ENCODE measurements at places on chromosomes 4 and X. TPM values are rescaled to one million over a fixed set of nuclear protein-coding genes. Genes with fewer than 3 reads are reported as not detected.

Gene MAGT1
- total RNA-seq: 74.7 TPM

DNA sequence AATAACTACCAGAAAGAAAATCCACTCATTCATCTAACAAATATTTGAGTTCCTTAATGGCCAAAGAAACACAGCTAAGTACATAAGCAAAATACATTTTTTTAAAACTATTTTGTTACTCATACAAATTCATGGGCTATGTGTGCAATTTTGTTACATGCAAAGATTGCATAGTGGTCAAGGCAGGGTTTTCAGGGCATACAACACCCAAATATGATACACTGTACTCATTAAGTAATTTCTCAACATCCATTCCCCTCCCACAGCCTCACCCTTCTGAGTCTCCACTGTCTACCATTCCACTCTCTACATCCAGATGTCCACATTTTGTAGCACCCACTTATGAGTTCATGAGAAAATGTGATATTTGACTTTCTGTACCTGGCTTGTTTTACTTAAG, 58.2 kb downstream of the BRWD3 start:
- no peaks in the 10 kb centered on the region for H3K27me3 ChIP-seq
- no peaks in the 10 kb centered on the region for H3K4me1 ChIP-seq
- H3K4me3 ChIP-seq: no peak overlapping the region
- H3K27ac ChIP-seq: no peak overlapping the region

GRCh38 chrX:13254076-13254785, 65.6 kb downstream of the ATXN3L start:
- H3K27ac ChIP-seq: no peak overlapping the region
- no peaks in the 10 kb centered on the region for H3K36me3 ChIP-seq
- H3K4me3 ChIP-seq: no peak overlapping the region
- peak; percentile 53 for DNase-seq
- H3K27me3 ChIP-seq: no peaks in the 10 kb centered on the region
- H3K4me1 ChIP-seq: peaks cover 3% of the 10 kb centered on the region

DNA sequence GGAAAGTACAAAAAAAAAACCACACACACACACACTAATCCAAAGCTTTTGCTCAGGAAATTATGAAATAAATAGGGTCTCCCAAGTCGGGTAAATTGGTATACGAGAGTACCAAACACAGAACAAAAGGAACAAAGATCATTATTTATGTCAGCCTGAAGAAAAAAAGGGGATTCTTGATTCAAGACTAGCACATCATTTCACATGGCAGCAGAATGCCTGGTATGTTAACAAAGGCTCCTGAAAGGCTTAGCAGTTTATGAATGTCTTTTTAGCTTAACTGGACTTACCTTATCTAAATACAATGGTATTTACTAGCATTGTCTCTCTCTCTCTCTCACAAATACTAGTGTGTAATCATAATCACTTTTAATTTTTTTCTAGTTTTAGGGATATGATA, 11.3 kb downstream of the RAP2C start:
- peaks cover 6% of the 10 kb centered on the region for H3K36me3 ChIP-seq
- 0 out of 2 replicates have a peak, but pooled peaks cover 2% of the 10 kb centered on the region for H3K27me3 ChIP-seq
- no peak overlapping the region for H3K4me3 ChIP-seq
- H3K27ac ChIP-seq: no peak overlapping the region
- H3K4me1 ChIP-seq: peaks cover 3% of the 10 kb centered on the region

DNA sequence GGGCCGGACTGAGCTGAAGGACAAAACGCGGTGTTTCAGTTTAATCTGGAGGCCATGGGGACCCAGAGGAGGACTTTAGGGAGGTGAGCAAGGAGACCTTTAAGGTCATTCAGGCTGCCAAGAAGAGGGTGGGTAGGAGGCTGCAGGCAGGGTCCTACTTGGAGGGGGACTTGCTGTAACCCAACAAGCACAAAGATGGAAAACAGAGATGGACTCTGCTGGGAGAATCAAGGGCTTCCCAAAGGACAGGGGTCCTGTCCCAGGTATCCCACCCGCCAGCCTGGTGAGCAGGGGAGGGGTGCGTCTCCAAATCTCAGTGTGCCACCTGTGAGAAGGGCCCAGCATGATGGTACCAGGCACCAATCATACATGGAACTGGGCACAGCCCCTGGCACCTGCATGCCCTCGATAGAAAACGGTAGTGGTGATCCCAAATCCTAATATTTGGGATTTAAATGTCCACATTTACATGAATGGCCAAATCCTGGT, 3.9 kb upstream of the HAUS3 start:
- H3K4me3 ChIP-seq: no peak overlapping the region
- no peaks in the 10 kb centered on the region for H3K27me3 ChIP-seq
- H3K4me1 ChIP-seq: peaks cover 3% of the 10 kb centered on the region
- peaks cover 25% of the 10 kb centered on the region for H3K36me3 ChIP-seq

GRCh38 chr4:104983615-104984179, 163.0 kb upstream of the TET2 start:
- H3K27ac ChIP-seq: no peak overlapping the region
- no peaks in the 10 kb centered on the region for H3K36me3 ChIP-seq
- DNase-seq: no peak
- no peak overlapping the region for H3K4me3 ChIP-seq
- H3K4me1 ChIP-seq: no peaks in the 10 kb centered on the region

Measured in IMR-90 (cell line).